ENCODE measurements at places on chromosomes 4 and X. TPM values are rescaled to one million over a fixed set of nuclear protein-coding genes. Genes with fewer than 3 reads are reported as not detected.
A peak's percentile ranks its signal among the peaks of the same experiment; 100 is the strongest.

DNA sequence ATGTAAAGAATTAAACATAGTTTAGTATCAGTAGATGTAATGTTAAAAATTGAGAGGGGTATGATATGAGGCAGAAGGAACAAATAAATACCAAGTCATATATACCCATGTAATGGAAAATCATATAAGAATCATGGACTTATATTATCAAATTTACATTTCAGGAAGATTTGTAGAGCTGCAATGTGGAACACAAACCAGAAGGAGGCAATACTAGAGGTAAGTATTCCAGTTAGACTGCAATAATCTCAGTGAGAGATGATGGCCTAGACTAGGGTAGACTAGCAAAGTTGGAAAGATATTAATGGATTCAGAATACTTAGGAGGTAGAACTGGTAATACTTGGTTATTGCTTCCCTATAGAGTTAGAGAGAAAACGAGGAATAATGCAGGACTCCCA lies 603.0 kb upstream of the KLHL4 start:
- DNase-seq: no peak

DNA sequence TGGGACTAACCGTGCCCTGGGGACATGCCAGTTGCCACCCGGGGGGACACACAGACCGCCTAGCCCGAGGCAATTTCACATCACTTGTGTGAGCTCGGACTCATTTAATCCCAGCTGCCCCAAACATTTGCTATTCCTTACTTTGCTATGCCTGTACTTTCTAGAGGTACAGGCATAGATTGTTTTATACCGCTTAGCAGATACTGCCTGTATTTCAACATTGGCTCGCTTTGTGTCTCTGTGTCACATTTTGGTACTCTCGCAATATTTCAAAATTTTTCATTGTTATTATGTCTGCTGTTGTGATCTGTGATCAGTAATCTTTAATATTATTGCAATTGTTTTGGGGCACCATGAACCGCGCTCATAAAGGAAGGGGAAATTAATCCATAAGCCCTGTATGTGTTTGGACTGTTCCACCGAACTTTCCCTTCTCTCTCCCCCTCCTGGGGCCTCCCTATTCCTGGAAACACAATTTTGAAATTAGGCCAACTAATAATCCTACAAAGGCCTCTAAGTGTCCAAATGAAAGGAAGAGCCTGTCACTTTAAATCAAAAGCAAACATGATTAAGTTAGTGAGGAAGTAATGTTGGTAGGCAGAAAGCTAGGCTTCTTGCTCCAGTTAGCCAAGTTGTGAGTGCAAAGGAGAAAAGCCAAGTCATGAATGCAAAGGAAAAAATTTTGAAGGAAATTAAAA lies 568 bp upstream of the CASP6 start:
- no peak for DNase-seq

- DNase-seq: no peak
Measured at GRCh38 chr4:159341522-159341921, 238.6 kb downstream of the RAPGEF2 start.

DNA sequence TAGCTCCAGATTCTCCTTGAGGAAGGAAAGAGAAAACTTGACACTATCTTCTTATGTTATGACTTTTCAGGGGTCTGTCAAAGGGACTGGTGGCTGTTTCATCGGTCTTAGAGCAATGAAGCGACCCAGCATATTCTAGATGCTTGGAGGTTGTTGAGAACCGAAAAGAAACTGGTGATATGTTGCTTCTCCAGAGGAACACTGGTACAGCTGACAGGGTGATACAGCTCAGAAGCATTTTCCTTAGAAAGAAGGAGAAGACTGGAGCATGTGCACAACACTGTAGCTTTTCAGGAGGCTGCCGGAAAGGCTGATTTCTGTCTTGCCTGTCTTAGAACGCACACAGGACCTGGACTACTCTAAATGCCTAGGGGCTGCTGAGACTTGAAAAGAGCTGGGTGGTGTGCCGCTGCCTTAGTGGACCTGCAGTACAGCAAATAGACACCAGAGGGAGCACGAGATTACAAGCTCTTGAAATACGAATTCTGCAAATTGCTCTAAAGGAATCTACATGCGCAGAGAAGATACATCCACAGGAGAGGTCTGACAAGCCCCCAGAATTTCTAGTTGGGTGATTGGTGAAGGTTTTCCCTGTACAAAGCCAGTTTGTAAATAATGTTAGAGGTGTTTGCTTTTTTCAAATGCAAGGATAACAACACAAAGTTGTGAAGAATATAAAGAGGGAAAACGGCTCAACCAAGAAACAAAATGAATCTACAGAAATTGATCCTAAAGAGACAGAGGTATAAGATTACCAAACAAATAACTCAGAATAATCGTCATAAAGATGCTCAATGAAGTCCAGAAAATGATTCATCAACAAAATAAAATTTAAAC lies 223.1 kb upstream of the DMD start:
- DNase-seq: peak; percentile 77

DNA sequence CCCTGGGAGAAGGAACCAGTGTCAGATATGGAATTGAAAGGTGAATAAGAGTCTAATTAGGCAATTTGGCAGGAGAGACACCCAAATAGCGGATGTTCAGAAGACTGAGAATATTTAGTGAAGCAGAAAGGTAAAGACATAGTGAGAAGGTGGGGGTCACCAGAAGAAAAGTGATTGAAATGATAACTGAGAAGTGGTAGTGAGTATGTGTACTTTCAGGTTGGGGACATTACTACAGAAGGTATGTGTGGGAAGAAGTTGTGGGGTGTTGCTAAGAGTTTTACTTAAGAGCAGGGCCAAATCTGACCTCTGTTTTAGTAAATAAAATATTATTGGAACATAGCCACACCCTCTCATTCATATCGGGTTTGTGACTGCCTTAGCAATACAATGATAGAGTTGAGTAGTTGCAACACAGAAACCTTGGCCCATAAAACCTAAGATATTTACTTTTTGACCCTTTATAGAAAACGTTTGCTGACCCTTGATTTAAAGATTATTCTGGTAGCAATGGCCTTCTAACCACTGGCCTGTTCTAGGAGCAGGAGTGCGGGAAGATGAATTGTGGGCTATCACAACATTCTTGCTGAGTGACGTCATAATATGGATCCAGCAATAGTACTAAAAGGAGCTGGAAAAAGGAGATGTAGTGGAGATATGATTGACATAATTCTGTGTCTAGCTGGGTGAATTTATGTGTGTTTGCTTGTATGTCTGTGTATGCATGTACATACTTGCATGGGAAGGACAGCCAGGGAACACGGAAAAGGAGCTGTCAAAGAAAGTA lies 115.3 kb downstream of the HS3ST1 start:
- no peak for DNase-seq

DNA sequence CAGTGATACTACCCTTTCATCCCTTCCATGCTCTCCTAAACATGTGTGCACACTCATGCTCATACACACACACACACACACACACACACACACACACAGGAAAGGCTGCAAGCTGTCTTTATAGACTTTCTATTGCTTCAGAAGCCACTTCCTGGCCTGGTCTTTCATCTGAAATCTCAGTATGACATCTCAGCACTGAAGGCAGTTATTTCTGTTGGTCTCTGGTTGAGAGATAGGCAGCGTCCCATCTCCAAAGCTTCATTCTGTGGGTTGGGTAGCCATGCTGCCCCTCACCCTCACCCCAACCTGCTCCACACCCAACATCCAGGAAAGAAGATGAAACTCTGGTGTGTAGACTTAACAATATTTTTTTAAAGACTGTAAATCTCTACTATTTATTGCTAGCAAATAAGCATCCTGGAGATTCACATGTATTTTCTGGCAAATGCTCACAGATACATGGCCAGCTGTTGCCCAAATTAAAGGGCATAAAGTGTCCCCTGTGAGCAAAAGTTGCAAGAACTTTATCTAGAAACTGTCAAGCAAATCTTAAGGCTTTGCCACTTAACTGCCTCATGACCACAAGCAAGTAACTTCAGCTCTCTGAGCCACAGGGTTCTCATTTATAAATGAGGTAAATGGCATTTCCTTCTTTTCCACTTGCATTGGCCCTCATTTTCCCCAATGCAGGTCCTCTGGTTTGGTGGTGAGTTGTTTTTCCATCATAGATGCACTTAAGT lies 189.8 kb upstream of the AFF2 start:
- DNase-seq: no peak

DMP1 gene
- total RNA-seq: not detected
